ENCODE measurements at places on chromosomes 16 and 17.

DNA sequence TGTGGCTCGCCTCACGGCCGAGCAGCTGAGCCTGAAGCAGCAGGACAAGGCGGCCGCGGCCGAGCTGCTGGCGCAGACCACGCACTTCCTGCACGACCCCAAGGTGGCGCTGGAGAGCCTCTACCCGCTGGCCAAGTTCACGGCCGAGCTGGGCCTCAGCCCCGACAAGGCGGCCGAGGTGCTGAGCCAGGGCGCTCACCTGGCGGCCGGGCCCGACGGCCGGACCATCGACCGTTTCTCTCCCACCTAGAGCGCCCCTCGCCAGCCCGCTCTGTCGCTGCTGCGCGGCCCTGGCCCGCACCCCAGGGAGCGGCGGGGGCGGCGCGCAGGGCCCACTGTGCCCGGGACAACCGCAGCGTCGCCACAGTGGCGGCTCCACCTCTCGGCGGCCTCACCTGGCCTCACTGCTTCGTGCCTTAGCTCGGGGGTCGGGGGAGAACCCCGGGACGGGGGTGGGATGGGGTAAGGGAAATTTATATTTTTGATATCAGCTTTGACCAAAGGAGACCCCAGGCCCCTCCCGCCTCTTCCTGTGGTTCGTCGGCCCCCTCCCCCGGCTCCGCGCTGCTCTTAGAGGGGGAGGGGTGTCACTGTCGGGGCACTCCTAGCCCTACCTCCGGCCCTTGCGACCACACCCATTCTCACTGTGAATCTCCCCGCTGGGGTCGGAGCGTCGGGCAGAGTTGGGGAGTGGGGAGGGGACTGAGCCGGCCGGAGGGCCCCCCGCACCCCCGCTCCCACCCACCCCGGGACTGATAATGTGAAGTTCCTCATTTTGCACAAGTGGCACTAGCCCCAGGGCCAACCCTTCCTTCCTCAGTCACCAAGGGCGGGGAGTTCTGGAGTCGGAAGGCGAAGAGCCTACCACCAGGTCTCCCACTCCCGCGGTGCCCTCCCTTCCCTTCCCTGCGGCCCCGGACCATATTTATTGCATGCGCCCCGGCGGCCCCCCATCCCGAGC, 4.0 kb downstream of the HIC1 start:
- DNase-seq: no peak

DNA sequence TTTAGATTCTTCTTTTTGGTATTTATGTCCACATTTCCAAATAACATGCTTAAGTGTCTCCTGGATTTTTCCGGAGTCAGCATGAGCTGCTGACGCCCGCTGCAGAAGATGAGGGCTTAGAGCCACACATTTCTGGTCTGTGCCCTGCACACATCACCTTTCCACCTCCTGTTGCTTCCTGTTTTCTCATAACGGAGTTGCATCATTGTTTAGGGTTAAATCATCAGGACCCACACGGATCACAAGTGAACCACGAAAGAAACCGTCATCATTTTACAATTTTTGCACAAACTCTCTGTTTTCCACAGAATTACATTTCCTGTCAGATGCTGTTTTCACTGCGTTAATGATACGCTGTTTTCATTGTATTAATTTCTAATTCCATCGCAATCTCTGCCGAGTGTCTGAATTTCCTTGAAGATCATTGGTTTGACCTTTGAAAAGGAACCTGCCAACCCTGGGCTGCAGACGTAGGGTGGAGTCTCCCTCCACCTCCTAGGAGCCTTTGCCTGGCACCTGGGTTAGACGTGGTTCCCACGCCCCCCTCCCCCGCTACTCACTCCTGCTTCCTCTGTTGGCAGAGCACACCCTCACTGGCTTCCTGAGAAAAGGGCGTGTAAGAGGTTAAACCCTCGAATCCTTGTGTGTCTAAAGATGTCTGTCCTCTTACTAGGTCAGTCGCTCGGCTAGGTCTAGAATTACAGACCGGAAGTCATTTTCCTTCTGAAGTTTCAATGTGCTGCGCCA, 68.2 kb downstream of the RNF213 start:
- DNase-seq: no peak

DNA sequence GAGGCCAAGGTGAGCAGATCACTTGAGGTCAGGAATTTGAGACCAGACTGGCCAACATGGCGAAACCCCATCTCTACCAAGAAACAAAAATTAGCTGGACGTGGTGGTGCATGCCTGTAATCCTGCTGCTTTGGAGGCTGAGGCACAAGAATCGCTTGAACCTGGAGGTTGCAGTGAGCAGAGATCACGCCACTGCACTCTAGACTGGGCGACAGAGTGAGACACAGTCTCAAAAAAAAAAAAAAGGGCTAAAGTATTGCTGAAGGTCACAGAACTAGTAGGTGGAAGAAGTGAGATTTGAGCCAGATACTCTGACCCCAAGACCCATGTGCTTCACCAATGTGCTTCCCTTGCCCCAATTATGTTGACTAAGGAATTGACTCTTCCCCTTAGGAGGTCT, 112.0 kb downstream of the NPIPB5 start:
- no peak for DNase-seq

DNA sequence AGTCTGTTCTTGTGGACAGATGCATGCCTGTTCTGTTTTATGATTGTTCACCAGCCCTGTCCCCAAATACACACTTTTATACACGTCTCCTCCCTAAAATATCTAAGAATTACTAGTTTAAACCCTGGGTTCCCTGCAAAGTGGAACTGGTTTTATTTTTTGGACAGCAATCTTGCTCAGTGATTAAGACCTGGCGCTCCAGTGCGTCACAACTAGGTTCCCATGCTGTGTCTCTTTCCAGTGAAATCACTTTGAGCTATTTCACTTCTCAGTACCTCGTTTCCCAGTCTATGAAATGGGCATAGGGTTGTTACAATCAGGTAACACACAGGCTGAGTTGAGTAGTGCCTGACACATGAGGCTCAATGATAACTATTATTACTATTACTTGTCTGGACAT, 1.1 kb downstream of the CEP20 start:
- DNase-seq: no peak

DNA sequence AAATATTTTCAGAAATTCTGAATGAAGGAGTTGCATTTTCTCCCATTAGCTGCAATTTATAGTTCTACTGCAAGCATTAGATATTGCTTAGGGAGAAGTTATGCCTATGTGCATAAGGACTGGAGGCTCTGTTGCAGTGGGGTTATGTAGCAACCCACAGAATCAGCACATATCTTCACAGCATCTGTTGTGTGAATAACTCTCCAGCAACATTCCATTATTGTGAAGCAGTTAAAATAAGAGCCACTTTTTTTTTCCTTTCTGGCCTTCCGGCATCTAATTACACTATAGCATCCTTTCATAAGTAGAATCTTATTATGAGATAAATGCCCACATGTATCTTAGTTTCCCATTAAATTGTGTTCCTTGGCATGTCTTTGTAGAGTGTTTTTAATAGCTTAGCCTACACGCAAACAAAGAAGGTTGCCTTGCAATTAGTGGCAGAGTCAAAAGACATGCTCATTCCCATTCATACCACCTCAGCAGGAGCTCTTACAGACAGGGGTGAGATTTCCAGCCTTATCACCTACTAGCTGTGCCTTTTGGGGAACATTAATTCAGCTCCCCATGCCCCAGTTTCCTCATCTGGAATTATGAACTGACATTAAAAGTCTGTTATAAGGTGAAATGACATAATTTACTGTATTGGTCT, 596.0 kb upstream of the GOT2 start:
- no peak for DNase-seq
